Stimulated activated CD8-positive, alpha-beta memory T cell treated with anti-CD3 and anti-CD28 coated beads, Interleukin-4, amount 100 ng/mL, for 1 hour (primary cell): ENCODE measurements at places on chromosomes 1 and 21.

- no peak for DNase-seq
Measured at GRCh38 chr1:39882152-39882551, 1.2 kb downstream of the TRIT1 start.

- no peak for DNase-seq
Measured at GRCh38 chr1:63407002-63407401, 39.6 kb downstream of the ALG6 start.

DNA sequence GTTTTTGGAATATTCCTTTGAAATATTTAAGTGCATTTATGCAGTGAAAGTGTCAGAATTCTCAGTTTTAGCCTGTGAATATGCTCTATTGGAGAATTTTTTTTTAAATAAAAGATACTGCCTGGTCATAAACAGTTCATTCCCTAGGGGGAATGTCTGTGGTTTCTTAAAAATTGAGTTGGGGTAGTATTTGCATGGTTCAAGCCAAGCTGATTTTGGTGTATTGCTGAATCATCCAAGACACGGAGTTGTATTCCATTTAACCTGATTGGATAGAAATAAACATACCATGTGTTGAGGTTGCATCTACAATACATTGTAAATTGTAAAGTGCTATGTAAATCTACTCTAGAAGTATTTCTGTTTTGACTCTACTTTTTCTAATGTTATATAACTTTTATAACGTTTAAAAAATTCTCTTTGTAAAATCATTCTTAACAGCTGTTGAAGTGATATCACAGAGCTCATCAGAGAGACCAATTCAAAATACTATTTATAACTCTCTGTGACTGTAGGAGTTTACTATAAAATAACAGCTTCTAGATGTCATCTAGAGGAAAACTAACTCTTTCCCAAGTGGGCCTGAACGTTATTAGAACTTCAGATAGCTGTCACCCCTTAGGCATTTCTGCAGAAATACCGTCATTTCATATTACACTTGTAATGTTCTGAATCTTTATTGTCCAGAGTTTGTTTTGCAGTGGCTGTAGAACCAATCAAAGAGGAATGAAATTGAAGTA is 199.1 kb downstream of the USP25 start:
- no peak for DNase-seq

DNA sequence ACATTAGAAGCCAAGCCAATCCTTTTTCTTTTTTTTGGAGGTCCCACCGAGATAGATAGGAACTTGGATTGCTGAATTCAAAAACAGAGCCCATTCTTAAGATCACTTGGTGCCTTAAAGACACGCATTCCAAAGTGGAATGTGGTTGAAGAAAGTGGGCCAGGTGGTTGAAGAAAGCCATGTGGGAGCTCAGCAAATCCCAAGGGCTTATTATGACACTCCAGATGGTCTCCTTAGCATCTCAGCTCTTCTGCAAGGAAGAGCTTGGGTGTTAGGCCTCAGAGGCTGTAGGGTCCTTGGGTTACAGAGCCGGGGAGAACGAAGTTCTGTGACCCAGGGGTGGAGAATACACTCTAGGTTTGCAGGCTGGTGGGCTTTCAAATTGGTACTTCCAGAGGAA is 13.5 kb downstream of the TOR3A start:
- DNase-seq: no peak

DNA sequence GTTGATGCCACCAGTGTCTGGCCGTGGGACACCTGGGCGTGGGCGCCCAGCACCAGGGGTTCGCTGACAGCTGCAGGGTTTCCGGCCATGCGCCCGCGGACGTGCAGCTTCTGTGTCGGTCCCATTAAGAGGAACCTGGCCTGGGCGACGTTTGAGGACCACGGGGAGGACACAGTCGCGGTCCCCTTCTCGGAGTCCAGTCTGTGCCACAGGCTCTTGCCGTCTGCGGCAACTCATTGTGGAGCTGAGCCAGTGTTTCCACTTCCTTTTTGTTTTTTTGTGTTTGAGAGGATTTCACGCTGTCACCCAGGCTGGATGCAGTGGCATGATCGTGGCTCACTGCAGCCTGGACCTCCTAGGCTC is 1.6 kb upstream of the C1orf159 start:
- no peak for DNase-seq

DNA sequence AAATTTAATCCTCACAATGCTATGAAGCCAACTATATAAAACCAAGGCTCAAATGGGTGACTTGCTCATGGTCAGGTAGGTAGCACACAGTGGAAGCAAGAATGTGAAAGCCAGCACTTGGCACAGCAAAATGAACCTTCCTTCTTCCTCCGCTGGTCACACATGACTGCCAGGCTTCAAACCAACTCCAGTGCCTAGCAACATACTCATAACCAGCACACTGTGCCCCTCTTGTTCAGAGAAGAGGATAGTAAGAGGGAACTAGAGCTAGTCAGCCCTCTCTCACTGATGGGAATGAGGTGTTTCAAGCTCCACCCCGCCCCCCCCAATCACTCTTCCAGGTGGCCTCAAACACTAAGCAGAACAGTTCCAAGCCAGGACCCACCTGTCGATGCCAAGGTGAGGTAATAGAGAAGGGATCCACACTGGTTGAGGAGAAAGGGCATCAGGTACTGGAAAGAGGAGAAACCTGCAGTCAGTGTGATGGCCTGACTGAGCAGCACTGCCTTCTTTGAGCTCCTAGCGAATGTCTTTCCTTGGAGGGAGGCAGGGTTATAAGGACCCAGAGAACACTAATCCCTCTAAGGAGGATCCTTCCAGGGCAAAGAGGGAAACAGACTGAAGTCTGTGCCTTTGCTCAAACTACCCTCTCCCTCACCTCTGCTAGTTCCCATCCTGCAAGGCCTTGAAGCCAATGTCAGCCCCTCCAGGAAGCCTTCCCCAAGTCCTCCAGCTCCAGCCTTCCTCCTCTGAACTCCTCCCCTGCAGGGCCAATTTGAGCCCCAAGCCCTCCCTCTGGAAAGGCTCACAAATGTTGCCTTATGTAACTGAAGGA is 1.2 kb downstream of the TMEM234 start:
- no peak for DNase-seq

DNA sequence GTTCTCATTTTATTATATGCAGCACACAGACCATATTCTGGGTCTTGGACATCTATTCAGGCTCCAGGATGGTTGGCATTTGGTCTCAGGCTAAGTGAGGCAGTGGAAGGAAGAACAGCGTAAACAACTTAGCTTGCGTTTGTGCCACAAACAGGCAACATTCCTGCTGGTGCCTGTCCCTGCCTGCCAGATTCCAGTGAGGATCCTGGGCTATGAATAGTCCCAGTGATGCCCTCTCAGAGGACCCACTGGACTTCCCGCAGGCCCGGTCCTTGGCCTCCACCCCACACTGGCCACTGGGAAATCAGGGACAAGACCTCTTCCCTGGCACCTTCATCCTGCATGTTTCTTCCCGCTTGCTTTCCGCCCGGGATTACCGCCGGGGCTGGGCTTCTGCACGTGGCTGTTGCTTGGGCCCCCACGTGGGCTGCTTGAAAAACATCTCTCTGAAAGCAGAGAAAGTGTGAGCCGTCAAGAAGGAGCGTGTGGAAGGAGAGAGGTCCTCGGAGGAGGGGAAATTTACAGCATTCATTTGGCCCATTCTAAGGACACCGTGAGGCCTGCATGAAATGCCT is 145.1 kb upstream of the WNT4 start:
- DNase-seq: no peak

GRCh38 chr1:234727018-234727940 is 117.3 kb upstream of the IRF2BP2 start:
- no peak for DNase-seq

- no peak for DNase-seq
Measured at GRCh38 chr1:106523497-106523896, 533.0 kb upstream of the PRMT6 start.

DNA sequence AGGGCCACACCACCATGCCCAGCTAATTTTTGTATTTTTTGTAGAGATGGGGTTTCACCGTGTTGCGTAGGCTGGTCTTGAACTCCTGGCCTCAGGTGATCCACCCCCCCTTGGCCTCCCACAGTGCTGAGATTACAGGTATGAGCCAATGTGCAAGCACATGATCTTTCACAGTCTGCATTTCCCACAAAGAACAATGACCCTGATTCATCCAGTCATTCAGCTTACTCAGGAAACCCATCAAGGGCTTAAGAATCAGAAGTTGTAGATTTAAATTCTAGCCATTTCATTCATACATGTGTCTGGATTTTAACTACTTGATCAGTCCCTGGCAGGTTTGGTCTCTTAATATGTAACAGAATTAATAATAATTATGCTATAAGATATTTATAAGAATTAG is 2065.7 kb downstream of the MRPL39 start:
- DNase-seq: no peak
